ENCODE measurements at places on chromosomes 3 and 15.

GRCh38 chr15:50876989-50877360 lies 31.5 kb upstream of the AP4E1 start:
- peak; percentile 15 for DNase-seq

GRCh38 chr3:5787861-5788488 lies 600.5 kb downstream of the EDEM1 start:
- DNase-seq, result no peak

DNA sequence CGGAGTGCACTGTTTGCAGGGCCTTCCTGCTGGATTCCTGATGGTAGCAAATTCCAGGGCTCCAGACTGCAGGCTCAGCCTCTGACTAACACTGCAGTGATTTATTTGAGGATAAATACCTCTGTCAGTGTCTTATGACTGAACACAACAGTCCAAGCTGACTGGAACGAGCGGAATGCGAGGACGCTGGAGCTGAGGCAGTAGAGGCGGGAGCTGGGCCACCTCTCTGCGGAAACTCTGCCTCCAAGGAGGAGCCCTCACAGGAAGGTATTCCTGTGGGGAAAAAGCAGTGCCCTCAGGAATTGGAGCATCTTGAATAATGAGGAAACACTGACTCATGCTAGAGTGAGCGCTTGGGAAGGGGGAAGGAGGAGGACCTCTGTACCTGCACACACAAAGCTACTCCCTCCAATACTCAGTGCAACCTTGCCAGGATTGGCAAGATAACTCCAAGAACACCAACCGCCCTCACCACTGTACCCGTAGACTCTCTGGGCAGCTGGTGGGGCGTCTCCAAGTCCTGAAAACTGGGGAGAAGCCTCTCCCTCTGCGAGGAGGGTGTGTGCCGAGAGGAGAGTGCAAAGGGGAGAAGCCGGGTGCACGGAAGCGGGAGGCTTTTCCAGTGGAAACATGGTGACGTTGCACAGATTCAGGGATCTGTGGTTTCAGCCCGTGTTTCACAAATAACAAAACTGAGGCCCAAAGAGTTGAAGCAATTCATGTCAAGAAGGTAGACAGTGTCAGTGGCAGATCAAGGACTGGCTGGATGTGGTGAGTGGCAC lies 43.0 kb downstream of the VGLL4 start:
- DNase-seq, result no peak

DNA sequence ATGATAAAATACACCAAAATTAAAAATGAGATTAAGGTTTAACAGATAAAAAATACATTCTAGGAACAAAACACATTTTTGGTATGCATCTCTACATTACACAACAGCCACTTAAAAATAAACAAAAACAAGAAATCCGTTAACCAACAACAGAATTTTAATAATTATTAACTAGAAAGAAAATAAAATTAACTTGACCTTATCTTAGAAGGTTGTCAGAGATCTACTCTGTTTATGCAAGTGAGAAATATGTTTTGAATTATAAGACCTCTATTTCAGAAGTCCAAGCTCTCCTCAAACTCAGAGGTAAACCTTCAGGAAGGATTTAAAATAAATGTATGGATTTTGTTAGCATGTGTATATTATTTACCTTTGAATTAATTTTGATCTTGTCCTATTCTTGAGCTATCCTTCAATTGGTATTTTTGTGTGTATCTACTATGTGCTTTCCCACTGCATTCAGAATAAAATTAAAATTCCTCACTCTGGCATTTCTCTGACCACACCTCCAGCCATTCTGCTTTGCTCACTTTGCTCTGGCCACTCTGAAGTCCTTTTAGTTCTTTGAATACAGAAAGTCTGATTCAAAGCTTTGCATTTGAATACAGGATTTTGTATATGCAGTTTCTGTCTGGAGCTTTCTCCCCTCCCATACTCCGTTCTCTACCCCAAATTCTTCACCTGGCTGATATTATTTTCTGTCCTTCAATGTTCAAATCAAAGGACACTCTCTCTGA lies 352.0 kb downstream of the ZBTB20 start:
- DNase-seq, result no peak

Data from NCI-H1092 treated with DMSO at 0.1 percent for 48 hours (cell line).